Thyroid gland (tissue), 4 donors: ENCODE measurements at places on chromosomes 12 and 14.

DNA sequence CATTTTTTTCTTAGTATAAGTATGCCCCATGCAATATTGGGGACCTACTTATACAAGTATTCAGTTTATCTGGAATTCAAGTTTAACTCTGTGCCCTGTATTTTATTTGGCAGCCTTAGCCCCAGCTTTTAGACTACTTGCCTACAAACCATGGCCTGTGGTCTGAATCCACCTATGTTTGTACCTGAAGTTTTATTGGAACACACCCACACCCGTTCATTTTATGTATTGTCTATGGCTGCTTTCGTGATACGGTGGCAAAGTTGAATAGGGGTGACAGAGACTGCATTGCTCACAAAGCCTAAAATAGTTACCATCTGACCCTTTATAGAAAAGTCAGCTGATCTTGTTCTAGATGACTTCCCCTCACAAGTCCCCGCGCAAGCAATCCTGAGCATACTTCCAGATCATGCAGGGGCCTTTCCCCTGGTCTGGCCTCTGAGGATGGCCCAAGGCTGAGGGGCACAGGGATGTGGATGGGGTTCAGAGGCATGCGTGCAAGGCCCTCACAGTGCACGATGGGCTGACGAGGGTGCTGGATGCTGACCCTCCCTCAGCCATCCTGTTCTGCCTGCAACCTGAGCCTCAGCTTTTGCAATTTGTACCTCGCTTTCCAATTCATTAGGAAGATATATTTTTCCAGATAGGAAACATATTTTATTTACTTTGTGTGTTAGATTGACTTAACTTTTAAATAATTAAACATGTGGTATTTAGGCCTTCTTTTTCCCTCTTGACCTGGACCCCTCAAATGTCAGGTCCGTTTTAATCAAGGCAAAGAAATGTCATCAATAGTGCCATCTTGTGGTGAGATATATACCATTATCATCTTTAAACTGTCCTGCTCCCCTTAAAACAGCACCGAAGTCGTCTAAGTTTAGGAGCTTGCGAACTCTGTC lies 527.3 kb upstream of the CCDC196 start:
- peak; percentile 7 for DNase-seq

DNA sequence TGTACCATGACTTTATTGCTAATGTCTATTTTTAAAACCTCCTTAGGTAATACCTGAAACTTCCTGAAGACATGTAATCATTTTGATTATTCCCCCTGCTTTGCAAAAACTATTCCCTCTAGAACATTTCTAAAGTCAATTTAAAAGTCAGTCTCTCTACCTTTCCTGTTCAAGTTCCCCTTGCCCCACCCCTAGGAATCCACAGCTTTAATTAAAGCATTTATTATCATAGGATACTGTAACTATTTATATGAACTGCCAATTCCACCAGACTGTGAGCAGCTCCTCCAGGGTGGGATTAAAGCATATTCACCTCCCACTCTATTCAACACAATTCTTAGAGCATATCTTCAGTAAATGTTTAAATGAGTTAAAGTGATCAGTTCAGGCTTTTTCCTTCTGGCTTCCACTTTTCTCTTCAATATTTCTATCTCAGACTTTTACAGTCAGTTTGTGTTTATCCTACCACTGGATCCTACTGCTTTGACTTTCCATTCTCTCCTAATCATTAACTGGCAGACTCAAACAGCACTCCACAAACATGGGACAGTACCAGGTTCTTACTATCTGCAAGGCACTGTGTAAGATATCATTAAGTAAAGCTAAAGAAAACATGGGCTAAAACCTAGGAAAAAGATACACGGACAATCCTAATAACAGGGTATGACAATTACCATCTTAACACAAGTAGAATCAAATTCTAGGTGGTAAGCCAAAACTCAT lies 39.1 kb downstream of the PTPN21 start:
- DNase-seq: no peak

DNA sequence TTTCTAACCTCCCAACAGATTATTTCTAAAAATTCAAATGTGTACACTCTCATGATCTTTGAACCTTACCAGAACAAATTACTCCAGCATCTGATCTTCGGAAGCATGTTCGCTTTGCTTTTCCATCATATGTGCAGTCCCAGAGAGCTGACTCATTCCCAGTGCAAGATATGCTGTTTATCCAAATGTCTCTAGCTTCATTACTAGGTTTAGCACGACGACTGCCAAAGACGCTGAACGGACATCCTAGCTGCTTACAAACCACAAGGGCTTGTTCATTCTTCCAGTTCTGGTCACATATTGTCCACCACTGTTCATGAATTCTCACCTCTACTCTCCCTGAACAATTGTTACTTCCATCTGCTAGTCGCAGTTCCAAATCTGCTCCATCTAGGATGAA lies 40.5 kb downstream of the CD163L1 start:
- no peak for DNase-seq

GRCh38 chr12:66742508-66743367 lies 63.9 kb upstream of the GRIP1 start:
- DNase-seq: no peak

GRCh38 chr12:89951694-89952060 lies 243.0 kb upstream of the ATP2B1 start:
- DNase-seq: no peak

DNA sequence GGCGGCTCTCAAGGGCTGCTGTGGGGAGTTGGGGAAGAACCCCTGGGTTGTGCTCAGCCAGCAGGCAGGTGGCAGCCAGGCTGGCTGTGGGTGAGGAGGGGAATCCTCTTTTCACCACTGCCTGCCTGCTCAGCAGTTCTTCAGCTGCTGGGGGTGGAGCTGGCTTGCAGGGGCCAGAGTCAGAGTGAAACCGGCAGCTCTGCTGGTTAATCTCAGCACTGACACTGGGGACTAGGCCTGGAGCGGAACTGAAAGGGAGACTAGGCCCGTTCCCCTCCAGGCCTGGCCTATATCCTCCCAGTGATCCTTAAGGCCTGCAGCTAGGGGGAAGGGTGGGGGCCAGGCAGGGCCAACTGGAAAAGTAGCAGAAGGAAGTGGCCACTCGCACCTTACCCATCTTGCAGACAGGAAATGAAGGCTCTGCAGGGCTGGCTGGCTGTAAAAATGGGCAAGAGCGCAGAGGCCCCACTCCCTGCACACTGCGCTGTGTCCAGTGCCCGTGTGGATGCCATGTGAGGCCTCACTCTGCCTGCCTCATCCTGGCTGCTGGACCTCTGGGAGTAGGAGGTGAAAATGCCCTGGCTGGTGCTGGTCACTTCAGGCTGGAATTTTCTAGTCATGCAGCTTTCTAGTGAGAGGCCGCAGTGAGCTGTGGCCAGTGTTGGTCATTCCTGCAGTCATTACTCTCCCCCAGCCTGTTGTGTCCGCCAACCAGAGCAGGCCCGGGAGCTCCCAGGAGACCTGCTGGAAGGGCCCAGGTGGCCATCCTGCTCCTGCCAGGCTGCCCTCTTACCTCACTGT lies 39.4 kb downstream of the SH2B3 start:
- peak; percentile 29 for DNase-seq

DNA sequence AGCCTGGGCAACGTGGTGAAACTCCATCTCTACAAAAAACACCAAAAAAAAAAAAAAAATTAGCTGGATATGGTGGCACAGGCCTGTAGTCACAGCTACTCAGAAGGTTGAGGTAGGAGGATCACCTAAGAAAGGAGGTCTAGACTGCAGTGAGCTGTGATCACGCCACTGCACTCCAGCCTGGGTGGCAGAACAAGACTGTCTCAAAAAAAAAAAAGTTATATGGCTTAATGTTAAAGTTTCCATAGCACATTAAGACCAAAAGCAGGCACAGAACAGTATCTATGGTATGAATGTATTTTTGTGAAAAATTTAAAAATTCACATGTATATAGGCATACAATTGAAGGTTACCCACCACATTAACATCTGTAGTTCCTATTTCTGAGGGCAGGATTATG lies 15.9 kb downstream of the CDKN1B start:
- DNase-seq: no peak

DNA sequence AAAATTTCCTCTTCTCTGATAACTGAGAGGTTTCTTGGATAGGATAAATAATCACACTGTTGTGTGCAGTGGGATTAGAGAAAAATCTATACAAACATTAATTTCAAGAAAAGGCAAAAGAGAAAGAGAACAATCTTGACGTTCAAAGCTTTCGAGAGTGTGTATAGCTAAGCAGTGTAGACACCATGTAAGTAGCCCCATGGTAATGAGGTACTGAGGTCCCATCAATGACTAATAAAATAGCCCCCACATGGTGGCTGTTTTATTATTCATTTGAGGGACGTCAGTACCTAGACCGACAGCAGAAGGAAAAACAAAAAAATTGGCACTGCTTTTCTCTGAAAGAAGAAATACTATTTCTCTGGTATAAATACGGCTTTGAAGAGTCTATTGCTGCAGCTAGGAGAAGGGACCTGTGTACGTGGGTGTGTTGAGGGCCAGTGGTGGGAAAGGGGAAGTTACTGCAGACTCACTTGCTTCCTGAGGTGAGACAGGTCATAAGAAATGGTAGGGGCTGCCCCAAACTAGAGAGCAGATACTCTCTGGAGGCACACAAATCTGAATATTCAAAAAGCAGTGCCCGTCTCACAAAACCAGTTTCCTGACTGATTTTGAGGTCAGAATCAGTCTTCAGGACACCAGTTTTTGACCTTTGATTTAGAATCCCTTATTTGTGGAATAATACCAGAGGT lies 339.8 kb downstream of the EMP1 start:
- DNase-seq: no peak

DNA sequence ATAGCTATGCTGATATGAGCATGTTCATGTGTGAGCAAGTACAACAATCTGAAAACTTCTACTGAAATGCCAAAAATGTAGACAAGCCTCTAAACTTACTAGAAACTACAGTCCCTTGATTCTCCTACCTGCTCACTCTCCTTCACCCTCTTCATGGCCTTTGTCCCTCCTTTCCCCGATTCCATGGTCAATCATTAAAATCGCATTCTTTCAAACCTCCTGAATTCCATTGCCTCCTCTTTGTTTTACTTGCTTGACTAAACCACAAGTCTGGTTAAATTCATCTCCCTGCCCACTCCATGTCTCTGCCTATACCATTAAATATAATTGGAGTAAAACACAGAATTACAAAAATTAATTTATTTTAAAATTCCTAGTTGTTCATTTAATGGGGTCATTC lies 33.0 kb upstream of the SSTR1 start:
- no peak for DNase-seq

DNA sequence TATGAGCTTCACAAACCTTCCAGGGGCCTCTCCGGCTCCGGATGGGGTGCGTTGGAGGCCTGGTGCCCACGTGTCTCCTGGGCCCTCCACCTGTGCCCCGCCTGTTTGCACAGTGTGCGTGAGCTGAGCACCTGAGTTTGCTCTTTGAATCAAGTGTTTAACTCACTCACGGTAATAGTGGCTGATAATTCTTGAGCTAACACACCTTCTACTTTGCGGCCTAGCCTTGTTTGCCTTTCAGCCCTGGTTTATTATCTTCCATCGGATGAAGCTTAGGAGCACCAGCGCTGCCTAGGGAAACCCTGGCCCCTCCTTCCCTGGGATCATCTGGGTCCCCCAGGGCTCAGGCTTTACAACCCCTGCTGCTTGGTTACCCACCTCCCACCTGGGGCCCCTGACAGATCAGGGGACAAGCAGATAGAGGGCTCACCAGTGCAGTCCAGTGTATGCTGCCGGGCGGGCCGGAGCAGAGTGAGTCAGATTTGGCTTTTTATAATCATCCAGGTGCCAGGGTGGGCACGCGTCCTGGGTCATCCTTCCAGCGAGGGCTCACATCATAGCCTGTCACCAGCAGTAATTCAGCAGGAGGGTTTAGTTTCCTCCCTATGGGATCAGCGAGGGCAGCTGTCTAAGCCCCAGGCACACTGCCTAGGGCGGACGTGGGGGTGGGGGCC lies 62.8 kb upstream of the RFLNA start:
- DNase-seq: no peak

GRCh38 chr14:103656031-103656755 lies 27.2 kb downstream of the KLC1 start:
- DNase-seq: no peak

DNA sequence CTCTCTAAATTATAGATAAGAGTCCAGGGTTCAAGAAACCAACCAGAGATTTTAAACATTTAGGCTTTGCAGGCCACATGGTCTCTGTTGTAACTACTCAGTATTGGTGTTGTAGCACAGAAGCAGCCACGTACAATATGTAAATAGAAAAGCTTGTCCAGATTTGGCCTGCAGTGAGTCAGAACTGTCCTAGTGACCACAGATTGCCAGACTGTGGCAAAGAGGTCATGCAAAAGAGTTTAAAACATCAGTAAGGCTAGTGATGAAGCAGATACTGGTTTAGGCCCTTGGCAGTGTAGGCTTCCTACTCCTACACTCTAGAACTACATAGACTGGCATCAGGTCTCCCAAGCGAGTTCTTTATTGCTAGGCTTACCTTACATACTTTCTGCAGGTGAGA lies 117.6 kb upstream of the GARIN6 start:
- DNase-seq: no peak
